ENCODE measurements at places on chromosomes 4 and X.

DNA sequence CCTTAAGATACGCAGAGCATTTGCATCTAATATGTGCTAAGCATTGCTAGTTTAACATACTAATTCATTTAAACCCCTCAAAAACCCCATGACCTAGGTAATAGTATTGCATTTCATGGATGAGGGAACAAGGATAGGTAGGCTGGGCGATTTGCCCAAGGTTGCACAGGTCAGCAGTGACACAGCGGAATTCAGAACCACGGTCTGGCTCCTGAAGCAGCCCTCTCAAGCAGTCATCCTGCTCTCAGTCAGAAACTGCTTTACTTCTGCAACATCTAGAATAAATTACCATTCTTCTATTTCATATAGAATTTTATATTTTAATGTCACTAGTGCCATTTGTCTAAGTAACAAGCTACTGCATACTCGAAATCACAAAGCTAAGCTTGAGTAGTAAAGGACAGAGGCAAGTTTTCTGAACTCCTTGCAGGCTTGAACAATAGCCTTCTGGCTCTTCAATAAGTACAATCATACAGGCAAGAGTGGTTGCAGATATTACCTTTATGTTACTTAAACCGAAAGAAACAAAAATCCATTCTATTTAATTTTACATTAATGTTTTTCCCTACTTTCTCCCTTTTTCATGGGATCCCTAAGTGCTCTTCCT is 555 bp upstream of the SPP1 start:
- DNase-seq, result no peak

GRCh38 chr4:113776679-113777078 is 15.1 kb upstream of the CAMK2D start:
- no peak for DNase-seq

DNA sequence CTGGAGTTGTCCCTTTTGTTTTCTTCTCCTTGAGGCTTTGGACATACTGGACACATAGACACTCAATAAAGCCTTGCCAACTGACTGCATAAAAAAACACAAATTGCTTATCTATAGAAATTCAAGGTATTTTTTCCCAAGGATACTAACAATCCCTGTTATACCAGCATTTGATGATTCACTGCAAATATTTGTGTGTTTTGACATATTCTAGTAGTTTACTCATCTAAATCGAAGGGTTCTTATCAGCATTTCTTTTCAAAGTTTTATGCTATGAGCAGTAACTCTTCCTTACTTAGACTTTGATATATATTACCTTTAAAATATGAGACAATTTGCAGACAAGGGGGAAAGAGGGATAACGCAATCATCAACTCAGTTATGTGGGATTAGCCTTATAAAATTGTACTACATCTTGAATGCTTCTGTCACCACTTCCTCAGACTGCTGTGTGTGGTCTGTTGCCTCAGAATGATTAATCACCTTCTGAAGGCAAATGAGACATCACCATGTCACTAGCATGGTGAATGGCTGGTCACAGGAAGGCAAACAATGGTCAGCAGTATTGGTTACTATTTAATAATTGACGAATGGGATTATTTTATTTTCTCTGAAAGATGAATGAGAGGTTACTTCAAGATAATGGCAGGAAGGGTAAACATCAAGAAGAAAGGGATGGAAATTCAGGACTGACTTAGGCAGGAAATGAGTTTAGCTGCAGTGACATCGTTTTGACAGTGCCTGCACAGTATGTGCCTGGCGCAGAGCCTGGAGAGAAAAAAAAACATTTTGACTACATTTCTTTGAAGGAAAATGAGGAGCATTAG is 544.3 kb upstream of the CNKSR2 start:
- DNase-seq, result peak; percentile 0

GRCh38 chrX:123964156-123964834 is 2.8 kb downstream of the STAG2 start:
- DNase-seq, result no peak

GRCh38 chrX:136143711-136144110 is 3.6 kb upstream of the FHL1 start:
- DNase-seq, result no peak

DNA sequence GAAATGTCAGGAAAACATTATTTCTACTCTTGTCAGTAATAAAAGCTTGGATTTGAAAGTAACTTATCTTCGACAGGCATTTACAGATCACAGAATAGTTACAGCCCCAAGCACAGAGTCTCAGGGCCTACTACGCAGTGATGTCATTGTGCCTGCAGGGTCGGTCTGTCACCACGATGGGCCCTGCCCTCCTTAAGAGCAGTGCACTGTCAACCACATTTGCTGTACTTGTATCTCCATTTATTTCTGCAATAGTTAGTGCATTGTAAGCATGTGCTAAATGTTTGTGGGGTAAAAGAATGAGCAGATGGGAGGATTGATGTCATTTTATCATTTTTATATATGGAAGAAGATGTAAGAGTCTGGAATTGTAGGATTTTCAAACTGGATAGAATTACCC is 13.6 kb upstream of the CCKAR start:
- DNase-seq, result no peak

GRCh38 chrX:45619290-45619689 is 418.6 kb upstream of the DIPK2B start:
- no peak for DNase-seq

GRCh38 chrX:12770440-12770839 is 20.8 kb upstream of the PRPS2 start:
- DNase-seq, result peak; percentile 36

GRCh38 chr4:181685911-181686310 is 557.3 kb upstream of the TENM3 start:
- DNase-seq, result no peak

GRCh38 chr4:28879178-28879577 is 1841.0 kb upstream of the PCDH7 start:
- DNase-seq, result no peak
